ENCODE measurements at places on chromosomes 5 and 9. TPM values are rescaled to one million over a fixed set of nuclear protein-coding genes. Genes with fewer than 3 reads are reported as not detected.
A peak's percentile ranks its signal among the peaks of the same experiment; 100 is the strongest.

- H3K4me1 ChIP-seq, result peaks cover 7% of the 10 kb centered on the region
- no peaks in the 10 kb centered on the region for H3K27me3 ChIP-seq
- no peak overlapping the region for H3K27ac ChIP-seq
- DNase-seq, result peak; percentile 32
- H3K36me3 ChIP-seq, result 0 out of 2 replicates have a peak, but pooled peaks cover 4% of the 10 kb centered on the region
These were observed 365.2 kb downstream of the PDE4D start for GRCh38 chr5:59528202-59528862.

DNA sequence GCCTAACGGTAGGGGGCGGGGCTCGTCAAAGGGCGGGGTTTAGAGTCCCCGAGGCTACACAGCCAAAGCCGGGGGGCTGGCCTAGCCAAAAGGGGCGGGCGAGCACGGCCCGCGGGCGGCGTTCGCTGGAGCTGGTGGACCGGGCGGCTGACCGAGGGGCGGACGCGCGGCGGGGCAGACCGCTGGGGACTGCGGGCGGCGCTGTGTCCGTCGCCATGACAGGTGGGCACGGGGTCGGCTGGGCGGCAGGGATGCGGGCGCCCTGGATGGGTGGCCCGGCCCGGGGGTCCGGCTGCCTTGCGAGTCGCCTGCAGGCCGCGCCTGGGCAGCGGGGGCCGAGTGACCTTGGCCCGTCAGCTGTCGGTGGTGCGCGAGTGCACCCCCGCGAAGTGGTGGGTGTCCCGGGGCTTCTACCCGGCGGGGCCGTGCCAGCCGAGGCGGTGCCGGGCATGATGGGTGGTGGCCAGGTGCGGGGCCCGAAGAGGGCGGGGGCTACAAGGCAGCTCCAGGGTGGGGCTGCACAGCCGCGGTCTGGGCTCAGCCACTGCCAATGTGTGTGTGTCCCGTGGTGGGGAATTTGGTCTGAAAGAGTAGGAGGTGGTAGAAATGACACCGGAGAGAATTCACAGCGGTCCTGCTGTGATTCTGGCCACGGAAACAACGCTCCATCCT lies at the start of gene CARD19:
TSS of gene CARD19 (plus strand) at position 87 of the 672 bp plus-strand sequence. CDS start at position 216, 129 bp downstream.
- peak within 1 kb of the TSS; percentile 92 for H3K4me3 ChIP-seq
- 0 out of 2 replicates have a peak, but pooled peaks cover 3% of the 10 kb centered on the region for H3K4me1 ChIP-seq
- peak within 1 kb of the TSS; percentile 81 for H3K27ac ChIP-seq
- H3K27me3 ChIP-seq, result peaks cover 8% of the 10 kb centered on the region
- no peaks in the 10 kb centered on the region for H3K36me3 ChIP-seq

DNA sequence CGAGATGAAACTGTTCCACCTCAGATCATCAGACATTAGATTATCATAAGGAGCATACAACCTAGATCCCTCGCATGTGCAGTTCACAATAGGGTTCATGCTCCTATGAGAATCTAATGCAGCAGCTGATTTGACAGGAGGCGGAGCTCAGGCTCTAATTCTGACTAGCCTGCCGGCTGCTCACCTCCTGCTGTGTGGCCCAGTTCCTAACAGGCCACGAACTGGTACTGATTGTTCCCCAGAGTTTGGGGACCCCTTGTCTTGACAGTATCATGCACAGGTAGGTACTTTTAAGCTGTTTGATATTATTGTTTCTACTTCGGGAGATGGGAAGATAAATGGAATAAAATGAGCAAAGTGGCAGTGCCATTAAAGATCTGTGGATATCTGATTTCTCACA lies 66.9 kb downstream of the ZCCHC7 start:
- no peak for DNase-seq
- H3K27ac ChIP-seq, result no peak overlapping the region
- no peaks in the 10 kb centered on the region for H3K27me3 ChIP-seq
- peaks cover 48% of the 10 kb centered on the region for H3K4me1 ChIP-seq
- H3K36me3 ChIP-seq, result no peaks in the 10 kb centered on the region

DNA sequence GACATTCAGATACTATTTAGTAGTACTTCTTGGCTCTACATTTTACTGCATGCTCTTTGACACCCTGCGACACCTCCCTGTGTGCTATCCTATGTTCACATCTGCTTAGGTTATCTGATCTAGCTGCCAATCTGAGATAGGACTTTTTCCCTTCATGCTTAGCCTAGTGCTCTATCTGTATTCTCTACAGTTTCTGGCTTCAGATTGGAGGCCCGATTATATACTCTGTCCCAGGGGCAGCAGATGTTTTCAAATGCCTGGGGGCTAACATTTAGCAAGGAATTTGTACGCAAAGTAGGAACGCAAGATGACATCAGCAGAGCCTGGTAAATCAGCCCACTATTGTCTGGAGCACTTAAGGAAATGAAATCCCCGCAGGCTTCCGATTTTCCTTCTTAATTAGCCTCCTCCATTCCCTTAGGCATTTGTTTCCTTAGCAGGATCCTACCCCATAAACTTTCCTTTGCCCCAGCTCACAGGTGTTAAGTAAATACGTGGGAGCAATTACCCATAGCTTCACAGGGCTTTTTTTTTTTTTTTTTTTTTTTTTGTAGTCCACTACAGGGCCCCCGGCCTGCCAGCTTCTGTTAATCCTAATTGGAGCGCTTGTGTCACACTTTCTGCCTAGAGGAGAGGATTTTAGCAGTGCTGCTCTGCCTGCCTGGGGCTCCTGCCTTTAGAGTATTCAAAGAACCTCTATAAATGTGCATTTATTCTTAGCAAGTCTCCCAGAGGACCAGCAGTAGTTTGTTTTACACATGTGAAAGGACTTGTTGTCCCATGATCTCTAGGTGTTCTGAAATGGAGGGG lies 61.1 kb upstream of the LPAR1 start:
- H3K4me3 ChIP-seq, result no peak overlapping the region
- peak; percentile 68 for DNase-seq
- peak overlapping the region; percentile 78 for H3K27ac ChIP-seq
- 0 out of 2 replicates have a peak, but pooled peaks cover 3% of the 10 kb centered on the region for H3K36me3 ChIP-seq
- H3K4me1 ChIP-seq, result peaks cover 61% of the 10 kb centered on the region
- H3K27me3 ChIP-seq, result no peaks in the 10 kb centered on the region

GRCh38 chr5:181215997-181216989 lies 6.8 kb upstream of the TRIM41 start:
- H3K36me3 ChIP-seq, result no peaks in the 10 kb centered on the region
- H3K27me3 ChIP-seq, result peaks cover 12% of the 10 kb centered on the region
- peak; percentile 37 for DNase-seq
- H3K27ac ChIP-seq, result no peak overlapping the region
- peaks cover 3% of the 10 kb centered on the region for H3K4me1 ChIP-seq

CCNI2 gene
- 0.74 TPM for total RNA-seq

KIF24 gene
- total RNA-seq, result 4.4 TPM

ZNF883 gene
- 44.4 TPM for total RNA-seq

DOCK8 gene
- 0.94 TPM for total RNA-seq

NSMF gene
- total RNA-seq, result 103 TPM
